Umbilical cord (tissue), 2 donors: ENCODE measurements at places on chromosomes 3 and 15. TPM values are rescaled to one million over a fixed set of nuclear protein-coding genes. Genes with fewer than 3 reads are reported as not detected.
A peak's percentile ranks its signal among the peaks of the same experiment; 100 is the strongest.

- no peak for DNase-seq
Measured at GRCh38 chr3:7190095-7190494, 329.2 kb downstream of the GRM7 start.

DNA sequence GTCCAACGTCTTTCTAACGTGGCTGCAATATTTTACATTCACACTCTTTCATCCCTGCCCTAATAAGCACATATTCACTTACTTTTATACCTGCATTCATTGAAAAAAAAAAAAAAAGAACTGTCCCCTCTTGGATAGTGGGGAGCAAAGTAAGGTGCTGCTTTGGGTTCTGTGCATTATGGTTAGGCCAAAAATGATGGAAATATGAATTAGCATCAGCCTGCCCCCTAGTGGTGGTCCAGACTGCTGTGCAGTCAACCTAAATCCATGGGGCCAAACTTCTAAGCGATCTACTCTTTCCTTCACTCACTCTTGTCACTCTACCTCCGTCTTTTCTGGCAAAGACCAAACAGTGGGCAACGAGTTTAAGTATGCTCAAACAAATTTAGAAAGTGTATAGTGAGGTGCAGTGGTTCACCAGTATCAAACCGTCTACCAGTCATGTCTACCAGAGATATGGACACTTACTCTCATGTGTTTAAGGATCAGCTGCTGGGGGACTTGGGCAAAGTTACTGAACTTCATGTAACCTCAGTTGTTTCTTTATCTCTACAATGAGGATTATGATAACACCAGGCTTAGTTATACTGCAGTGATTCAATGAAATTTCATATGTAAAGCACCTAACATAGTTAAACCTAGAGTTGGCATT lies 61.5 kb upstream of the GRM7 start:
- DNase-seq = peak; percentile 16

- DNase-seq = peak; percentile 50
Measured at GRCh38 chr3:42190701-42191442, 75.1 kb downstream of the CCK start.

Gene COL7A1
- total RNA-seq = 65.0 TPM

DNA sequence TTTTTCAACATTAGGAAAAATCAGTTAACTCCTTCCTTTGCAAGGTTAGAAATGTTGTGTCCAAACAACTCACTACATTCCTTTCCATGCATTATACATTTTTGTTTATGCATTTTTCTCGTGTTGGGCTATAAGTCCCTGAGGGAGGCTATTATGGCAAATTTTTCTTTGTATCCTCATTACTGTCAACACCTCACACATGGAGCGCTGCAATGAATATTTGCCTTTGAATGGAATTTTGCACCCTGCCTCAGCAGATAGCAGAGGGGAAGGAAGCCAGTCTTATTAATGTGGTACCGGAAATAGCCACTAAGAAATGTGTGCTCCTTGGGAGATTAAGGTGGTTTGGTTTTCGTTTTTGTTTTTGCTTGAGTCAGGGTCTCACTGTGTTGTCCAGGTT lies 134.7 kb downstream of the THSD4 start:
- DNase-seq = no peak

GRCh38 chr3:102299125-102299877 lies 135.5 kb upstream of the ZPLD1 start:
- DNase-seq = no peak

Gene MUC20
- total RNA-seq = 5.8 TPM

- DNase-seq = no peak
Measured at GRCh38 chr15:76162036-76162398, 102.2 kb downstream of the TMEM266 start.

Gene LINGO1
- total RNA-seq = 14.2 TPM

GRCh38 chr3:56468184-56469106 lies at the start of gene ERC2:
Gene ERC2 (minus strand): TSS chr3:56468467.
- peak; percentile 74 for DNase-seq

GRCh38 chr3:123805504-123805903 lies 78.6 kb downstream of the MYLK start:
- no peak for DNase-seq

- DNase-seq = no peak
Measured at GRCh38 chr3:2657971-2658370, 452.2 kb downstream of the IL5RA start.

Gene ARIH2
- 115 TPM for total RNA-seq

DNA sequence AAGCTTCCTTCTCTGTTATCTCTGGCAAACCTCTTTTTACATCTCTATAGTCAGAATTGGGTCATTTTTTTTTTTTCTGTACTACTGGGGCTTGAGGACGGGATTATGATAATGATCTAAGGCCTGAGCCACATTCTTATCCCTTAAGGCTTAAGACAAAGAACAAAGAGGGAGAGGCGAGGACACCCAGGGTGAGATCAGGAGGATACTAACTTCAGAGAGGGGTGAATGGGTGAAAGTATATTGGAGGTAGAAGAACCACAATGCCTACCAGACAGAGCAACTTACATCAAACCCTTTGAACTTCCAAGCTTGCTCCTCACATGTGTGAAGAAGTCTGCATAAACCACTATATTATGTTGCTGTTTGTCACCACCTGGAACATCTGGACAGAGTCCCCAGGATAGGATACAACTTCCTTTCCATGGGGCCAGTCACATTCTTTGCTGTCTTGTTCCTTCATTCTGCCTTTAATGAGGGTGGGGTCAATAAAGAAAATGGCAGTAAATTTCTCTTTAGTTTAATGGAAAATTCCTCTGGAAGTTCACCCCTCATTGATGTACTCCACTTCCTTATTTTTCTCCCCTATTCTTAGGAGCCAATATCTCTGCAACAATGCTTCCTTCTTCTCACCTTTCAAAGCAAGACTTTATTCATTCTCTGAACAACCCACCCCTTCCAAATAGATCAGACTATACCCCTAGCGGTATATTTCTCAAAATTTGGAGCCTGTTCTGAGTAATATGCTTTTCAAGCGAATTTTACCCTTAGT lies 9.1 kb upstream of the PDCD6IP start:
- DNase-seq = no peak

GRCh38 chr15:36479200-36479896 lies 100.1 kb upstream of the CDIN1 start:
- no peak for DNase-seq

Gene TOP2B
- total RNA-seq = 106 TPM

Gene ZIC4
- 3.1 TPM for total RNA-seq

GRCh38 chr15:87576486-87577176 lies 679.9 kb downstream of the NTRK3 start:
- no peak for DNase-seq

- DNase-seq = no peak
Measured at GRCh38 chr3:188007897-188008296, 146.1 kb upstream of the LPP start.

DNA sequence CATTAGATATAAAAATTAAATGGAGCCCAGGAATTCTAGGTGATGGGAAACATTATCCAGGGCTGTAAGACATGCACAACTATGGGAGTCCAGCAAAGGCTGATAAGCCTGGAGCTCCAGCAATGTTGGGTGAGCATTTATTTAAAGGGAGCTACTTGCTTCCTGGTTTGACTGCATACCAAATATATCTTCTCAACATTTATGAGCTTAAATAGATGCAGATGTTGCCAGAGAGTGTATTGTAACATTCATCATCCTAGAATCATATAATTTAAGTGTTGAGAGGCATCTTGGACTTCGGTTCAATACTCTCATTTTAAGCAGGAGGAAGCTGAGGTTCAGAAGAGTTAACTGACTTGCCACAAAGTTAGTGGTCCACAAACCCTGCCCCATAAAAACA lies 12.2 kb upstream of the POLR2M start:
- peak; percentile 44 for DNase-seq

Gene GOLGA6L4
- 55.1 TPM for total RNA-seq

GRCh38 chr3:39548282-39548681 lies 80.8 kb downstream of the MOBP start:
- no peak for DNase-seq

GRCh38 chr15:58548308-58549012 lies 116.7 kb downstream of the LIPC start:
- no peak for DNase-seq

Gene EPHA6
- total RNA-seq = 1.4 TPM
